Adipocyte (in vitro differentiated cells): ENCODE measurements at places on chromosomes 2 and 18.
A peak's percentile ranks its signal among the peaks of the same experiment; 100 is the strongest.

DNA sequence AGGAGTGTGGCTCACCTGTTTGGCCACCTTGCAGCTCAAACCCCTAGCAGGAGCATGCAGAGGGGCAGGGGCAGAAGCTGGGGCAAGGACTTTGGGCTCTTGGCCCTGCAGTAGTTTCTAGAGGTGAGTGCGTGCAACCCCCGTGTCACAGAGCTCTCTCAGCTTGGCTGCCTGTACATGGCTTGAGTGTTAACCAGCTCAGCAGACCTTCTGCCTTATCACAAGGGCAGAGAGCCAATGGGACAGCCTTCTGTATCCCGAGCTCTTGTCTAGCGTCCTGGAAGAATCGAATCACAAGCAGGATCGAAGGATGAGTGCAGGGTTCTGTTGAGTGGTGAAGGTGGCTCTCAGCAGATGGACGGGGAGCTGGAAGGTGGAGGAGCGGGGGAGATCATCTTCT, 120.3 kb upstream of the TMEM18 start:
- no peak for DNase-seq

DNA sequence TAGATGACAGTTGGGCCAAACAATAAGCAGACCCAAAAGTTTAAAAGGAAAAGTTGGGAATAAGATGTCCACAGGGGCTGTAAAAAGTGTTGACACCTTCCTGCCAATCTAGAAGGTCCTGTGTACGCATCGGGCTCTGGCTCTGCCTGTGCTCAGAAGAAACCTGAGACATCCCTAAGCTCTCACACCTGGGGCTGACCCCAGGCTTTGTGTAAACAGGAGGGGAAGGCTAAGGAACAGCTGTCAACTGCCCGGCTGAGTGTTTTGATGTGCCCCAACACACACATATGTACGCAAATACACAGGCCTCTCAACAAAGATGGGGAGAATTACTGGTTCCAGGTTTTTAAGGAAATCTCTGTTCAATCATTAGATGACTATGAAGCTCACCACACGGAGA, 59.5 kb downstream of the TMEM131 start:
- DNase-seq: no peak

DNA sequence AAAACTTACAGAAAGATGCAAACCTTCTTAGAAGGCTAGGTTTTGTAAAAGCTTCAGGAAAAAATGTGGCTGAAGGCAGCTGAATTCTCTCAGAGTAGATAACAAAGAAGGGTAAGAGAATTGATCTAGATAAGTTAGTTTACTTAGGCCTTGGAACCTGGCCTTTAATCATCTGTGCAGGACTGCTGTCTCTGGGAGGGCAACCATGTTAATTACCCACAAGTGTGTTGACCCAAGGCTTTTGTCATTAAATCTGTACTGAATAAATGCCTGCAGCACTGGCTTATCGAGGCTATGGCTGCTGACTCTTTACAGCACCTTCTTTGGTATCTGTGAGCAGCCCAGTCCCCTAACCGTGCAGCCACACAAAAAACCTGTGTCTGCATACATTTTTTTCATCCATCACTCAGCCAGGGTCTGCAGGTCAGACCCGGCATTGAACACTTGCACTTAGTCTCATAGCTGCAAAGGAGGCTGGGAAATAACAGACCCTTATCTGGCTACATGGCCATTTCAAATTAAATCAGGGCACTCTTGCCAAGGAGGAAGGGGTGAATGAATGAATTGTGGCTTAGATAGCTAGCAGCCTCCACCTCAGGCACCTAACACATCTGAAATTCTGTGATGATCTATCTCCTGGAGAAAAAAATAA, 120.2 kb upstream of the MSH2 start:
- no peak for DNase-seq

GRCh38 chr18:55323051-55323994, 264.7 kb downstream of the TCF4 start:
- DNase-seq: peak; percentile 50

DNA sequence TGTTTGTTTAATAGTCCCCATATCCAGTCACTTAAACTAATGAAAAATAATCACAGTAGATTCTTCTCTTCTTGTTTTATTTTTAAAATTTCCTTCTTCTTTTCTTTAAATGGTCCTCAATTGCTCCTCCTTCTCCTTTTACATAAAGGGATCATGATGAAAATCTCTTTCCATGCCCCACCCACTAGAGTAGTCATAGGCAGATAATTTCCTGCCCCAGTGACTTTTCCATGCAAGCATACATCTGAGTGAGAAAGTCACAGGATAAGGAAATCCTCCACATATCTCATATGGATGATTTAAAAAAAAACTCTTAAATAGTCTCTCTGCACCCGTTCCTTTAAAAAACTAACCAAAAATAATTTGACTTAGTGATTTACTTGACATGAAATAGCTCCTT, 552.3 kb upstream of the SETBP1 start:
- peak; percentile 42 for DNase-seq

GRCh38 chr2:28668106-28668814, 83.4 kb upstream of the PPP1CB start:
- no peak for DNase-seq

DNA sequence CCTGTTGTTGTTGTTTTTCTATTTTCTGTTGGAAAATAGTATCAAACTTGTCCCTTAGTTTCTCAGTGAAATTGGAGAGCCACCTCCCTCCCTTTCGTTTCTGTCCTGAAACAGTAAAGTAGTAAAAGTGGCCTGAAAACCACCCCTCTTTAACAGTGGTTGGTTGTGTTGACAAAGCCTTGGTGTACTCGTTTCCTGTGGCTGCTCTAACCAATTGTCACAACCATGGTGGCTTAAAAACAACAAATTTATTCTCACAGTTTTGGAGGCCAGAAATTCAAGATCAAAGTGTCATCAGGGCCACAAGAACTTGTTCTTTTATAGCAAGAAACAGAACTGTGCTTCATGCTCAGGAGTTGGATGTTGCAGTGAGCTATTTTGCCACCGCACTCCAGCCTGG, 4.0 kb upstream of the DYSF start:
- no peak for DNase-seq

- DNase-seq: peak; percentile 48
Observed at GRCh38 chr2:181949047-181949446, 36.6 kb upstream of the PPP1R1C start.

GRCh38 chr2:222869252-222869560, 8.4 kb downstream of the ACSL3 start:
- no peak for DNase-seq

GRCh38 chr2:30732876-30733275, 74.4 kb downstream of the CAPN13 start:
- no peak for DNase-seq

GRCh38 chr2:107174171-107174570, 288.2 kb upstream of the ST6GAL2 start:
- DNase-seq: peak; percentile 48

GRCh38 chr2:134240061-134240460, 13.8 kb upstream of the MGAT5 start:
- no peak for DNase-seq

DNA sequence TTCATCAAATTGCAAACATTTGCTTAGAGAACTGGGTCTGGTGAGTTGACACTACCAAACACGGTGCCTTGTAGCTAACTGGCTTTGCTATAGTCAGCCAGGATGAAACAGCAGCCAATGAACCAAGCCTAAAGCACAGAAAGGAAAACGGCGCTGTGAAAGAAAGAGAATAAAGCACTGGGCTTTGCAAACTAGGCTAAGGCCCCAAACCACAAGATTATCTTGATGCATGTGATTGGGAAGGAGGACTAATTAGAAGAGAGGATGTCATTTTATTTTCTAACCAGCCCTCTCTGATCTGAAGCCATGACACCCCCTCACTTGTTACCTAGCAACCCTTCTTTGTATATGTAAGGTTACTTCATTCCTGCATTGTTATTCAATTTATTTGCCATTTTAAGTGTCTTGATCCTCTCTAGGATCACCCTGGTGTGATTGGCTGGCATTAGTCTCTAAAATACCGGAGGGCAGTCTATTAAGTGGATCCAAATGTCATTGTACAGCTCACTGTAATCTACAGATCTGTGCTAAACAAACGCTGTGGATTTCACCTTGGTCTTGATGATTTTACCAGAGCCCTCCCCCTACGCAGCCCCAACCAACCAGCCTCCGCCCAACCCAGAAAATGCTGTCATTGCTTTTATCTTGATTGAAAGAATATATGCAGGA, 395.4 kb upstream of the ACVR2A start:
- no peak for DNase-seq

DNA sequence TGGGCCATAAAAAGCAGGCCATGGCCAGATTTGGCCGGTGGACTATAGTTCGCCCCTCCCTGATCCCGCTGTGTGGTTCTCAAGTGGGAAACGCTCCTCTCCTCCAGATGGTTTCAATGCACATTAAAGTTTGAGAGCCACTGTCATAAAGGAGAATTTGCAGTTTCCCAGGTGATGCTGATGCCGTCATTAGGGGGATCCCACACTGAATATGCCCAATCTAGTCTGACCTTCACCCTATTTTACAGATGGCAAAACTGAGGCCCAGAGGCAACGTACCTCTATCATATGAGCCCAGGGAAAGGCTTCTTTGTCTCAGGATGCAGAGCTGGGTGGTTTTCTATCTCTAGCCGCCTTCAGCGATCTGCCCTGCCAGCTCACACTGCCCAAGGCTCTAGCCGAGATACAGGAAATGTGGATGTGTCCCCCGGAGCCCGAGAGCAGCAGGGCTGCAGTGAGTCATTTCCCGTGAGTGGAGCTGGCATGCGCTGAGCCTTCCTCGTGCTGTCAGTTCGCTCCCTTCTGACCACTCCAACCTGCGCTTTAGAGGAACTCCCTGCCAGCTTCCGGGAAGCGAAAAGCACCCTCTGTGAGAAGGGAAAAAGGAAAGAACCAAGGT, 116.2 kb downstream of the SMAD7 start:
- DNase-seq: peak; percentile 93

- peak; percentile 50 for DNase-seq
Observed at GRCh38 chr18:30088238-30089015, 954.1 kb downstream of the DSC3 start.

DNA sequence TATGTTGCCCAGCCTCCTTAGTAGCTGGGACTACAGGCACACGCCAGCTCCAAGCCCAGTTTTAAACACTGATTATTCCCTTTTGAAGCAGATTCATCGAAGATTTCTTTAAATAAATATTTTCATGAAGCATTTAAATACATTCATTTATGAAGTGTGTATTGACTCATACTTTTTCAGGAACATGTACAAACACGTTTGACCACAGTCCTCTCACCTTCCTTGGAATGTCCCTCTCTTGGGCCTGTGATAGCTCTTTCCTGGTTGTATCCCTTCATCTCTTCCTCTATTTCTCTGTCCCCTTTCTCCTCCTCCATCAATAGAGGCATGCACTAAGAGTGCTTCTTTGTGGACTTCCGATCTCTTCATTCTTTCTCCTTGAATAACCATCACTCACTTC, 2.5 kb downstream of the PSTPIP2 start:
- no peak for DNase-seq

- DNase-seq: peak; percentile 45
Observed at GRCh38 chr2:165837122-165837521, 43.1 kb upstream of the GALNT3 start.

- no peak for DNase-seq
Observed at GRCh38 chr2:207640160-207640559, 15.0 kb upstream of the METTL21A start.

- no peak for DNase-seq
Observed at GRCh38 chr2:238100049-238100820, at the start of gene ESPNL. TSS of gene ESPNL (plus strand) at chr2:238100340. CDS start at chr2:238100420, 80 bp downstream.

GRCh38 chr18:1013951-1014350, 109.3 kb downstream of the ADCYAP1 start:
- no peak for DNase-seq

DNA sequence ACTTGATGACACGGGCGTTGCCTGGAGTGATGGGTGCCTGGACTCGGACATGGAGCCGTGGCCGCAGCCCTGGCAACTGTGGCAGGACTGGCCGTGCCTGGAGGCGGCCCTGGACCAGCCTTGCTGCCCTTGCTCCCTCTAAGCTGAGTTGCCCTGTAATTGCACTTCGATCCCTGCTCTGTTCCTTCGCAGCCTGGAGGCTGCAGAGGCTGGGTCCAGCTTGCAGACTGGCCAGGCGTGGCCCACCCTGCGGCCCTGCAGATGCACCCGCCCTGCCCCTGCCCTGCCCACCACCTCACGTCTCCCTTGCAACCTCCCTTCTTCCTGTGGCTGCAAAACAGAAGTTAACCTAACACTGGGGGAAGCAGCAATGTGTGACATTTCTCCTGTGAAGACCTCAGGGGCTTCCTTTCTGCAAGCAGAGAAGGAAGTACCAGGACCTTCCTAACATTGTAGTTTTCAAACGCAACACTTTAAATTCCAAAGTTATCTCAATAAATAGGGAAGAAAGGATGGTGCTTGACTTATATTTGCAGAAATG, 174.6 kb upstream of the TPO start:
- no peak for DNase-seq

- no peak for DNase-seq
Observed at GRCh38 chr2:229237270-229237669, 33.8 kb downstream of the PID1 start.

- no peak for DNase-seq
Observed at GRCh38 chr2:7730990-7731389, 813.8 kb downstream of the RNF144A start.

- DNase-seq: peak; percentile 89
Observed at GRCh38 chr2:231714639-231715498, 6.5 kb downstream of the PTMA start.

- no peak for DNase-seq
Observed at GRCh38 chr18:27008575-27008974, 143.1 kb upstream of the AQP4 start.

DNA sequence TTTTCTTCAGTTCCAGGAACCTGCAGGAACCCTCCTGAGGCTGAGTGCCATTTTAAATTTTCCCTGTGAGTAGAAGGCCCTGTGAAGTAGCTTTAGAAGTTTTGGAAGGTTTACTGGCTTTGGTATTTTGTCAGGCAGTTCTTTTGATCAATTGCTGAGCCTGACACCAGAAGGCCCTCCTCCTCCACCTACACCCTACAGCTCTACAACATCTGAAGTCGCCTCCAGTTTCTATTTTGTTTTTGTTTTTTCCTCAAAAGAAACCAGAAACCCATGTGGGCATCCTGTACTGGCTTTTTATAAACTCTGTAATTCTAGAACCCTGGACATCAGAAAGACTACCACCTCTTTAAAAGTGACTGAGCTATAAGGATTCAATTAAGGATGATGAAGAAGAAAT, 153.7 kb downstream of the NRXN1 start:
- DNase-seq: no peak

GRCh38 chr2:143142598-143142997, 13.4 kb downstream of the ARHGAP15 start:
- no peak for DNase-seq

GRCh38 chr2:231666171-231667095, 41.9 kb upstream of the PTMA start:
- DNase-seq: peak; percentile 95

DNA sequence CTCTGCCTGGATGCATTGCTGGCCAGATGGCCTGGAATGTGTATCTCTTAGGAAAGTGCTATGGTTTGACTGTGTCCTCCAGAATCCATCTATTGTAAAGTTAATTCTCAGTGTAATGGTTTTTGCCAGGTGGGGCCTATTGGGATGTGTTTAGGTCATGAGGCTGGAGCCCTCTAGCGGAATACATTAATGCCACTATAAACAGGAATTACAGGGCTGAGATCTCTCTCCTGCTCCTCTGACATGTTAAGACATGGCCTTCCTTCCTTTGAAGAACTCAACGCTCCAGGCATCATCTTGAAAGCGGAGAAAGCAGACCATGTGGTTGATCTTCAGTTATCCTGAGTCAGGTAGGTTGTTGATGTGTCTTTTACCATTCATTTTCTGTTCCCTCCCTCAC, 276.4 kb downstream of the RPIA start:
- DNase-seq: no peak

- DNase-seq: peak; percentile 75
Observed at GRCh38 chr2:18599509-18600254, 10.3 kb upstream of the NT5C1B start.
